Eye (tissue), 1 donor: ENCODE measurements at places on chromosomes 5 and 9.

GRCh38 chr9:36082931-36083330, 46.2 kb downstream of the RECK start:
- DNase-seq, result no peak

DNA sequence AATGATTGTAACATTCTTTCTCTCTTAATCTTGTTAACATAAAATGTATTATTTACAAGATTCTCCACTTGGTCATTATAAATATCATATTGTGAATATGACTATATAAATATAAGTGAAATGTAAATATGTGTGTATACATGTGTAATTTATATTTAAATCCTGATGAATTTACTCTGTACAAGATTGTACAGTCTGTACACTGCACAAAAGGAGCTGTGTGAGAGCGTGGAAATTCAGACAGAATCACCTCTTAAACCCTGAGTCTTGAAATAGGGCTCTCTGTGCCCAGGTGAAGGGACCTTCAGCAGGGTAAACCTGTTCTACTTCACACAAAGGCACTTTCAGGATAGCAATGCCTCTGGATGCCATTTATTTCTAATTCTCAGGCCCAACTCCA, 456.0 kb downstream of the SEMA5A start:
- DNase-seq, result no peak

GRCh38 chr5:139711067-139711905, 63.1 kb downstream of the CXXC5 start:
- DNase-seq, result peak; percentile 91

DNA sequence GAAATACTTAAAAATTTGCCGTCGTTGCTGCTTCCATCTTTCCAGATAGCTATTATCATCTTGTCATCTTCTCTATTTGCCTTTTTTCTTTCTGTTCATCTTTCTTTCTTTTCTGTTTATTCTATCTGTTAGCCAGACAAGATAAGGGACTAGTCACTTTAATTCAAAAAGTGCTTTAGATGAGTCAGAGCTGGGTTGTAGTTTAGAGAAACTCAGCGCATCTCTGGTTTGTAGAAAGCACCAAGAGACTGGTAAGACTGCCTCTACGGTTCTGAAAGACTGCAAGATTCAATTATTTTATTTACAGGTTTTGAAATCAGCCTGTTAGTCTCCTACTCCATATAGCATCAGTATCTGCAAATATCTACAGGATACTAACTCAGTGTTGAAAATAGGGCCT, 562.8 kb upstream of the RIOK2 start:
- DNase-seq, result no peak

DNA sequence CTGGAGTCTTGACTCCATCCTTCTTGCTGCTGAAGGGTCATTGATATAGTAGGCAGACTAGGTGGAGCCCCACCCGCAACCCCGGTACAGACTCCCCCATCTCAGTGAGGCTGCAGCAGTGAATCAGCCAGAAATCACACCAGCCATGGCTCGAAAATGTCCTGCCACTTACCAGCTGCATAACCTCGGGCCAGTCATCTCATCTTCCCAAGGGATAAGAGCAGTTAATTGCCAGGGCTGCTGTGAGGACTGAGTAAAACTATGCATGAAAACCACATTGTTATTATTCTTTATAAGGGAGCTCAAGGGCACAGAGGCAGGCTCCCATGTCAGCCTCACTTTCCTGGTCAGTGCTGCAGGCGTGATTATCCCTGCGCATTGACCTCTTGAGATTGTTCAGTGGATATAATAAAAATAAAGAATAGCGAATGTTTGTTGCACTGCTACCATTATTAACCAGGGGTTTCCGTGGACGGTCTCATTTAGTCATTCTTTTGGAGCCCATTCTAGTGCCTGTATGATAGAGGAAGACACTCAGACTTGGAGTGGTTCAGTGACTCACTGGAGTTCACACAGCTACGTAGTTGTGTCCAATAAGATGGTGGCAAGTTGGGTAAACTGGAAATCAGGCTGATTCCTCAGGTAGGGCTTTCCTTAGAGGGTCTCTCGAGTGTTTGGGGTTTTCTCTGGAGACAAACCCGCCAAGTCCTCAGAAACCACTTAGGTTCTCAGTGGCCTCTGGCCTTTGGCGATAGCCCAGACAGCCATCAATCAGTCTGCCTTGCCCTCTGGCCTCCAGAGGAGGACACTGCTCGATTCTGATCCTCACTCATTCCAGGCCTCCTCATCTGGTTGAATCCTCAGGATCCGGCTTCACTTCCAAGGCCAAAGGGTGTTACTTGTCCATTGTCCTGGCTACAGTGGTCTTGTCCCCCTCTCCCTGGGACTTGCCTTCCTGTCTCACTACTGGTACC, 39.9 kb downstream of the COL15A1 start:
- peak; percentile 36 for DNase-seq

GRCh38 chr5:116402235-116402634, 172.4 kb downstream of the SEMA6A start:
- DNase-seq, result no peak

- DNase-seq, result no peak
Observed at GRCh38 chr9:76257311-76257710, 136.9 kb downstream of the RFK start.

DNA sequence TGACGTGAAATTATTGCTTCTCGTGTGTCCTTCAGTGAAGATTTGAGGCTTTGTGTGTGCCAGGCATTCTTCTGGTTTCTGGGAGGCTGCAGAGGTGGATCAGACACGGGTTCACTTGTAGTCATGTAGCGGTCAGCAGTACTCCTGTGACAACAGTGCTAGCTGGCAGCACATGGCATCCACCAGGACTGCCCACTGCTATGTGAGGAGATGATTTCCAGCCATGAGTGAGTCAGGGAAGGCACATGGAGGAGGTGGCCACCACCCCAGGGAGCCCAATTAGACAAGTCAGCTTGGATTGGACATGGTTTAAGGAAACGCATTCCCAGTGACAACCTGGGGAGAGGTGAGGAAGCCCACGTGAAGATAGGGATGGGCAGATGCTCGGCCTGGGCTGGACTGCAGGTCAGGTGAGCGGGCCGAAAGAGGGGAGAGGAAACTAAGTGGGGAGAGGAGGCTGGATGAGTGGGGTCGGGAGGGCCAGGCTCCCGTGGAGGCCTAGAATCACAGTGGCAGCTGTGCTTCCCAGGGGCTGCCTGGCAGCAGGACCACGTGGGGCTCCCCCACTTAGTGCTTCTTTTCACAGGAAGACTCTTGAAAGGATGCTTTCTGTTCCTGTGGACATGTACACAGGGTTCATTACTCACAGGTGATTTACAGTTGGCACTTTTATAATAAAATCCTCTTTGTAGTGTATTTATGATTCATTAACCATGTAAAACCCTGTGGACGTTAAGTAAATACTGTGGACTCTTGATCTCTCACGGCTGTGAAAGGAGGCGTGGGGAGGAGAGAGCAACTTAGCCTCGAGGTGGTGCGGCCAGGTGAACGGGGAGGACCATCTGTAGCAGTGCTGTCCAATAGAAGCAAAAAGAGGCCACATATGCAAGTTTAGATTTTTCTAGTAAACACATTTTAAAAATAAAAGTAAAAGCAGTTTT, 80.0 kb upstream of the OTULINL start:
- no peak for DNase-seq

DNA sequence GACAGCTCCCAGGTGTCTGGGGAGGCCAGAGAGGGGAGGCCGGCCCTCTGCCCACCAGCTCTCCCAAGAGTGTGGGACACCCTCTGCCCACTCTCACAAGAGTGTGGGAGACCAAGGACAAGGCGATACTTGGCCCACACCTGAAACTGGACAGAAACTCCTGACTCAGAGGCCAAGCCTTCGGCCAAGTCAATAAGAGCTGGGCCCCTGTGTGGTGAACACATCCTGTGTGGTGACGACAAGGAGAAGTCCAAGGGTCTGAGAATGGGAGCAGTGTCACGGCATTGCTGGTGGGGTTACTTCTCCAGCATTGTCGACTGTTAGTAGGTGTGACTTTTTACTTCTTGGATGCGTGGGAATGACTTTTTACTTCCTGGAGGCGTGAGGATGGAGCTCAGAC, 14.6 kb upstream of the F2RL1 start:
- DNase-seq, result no peak

DNA sequence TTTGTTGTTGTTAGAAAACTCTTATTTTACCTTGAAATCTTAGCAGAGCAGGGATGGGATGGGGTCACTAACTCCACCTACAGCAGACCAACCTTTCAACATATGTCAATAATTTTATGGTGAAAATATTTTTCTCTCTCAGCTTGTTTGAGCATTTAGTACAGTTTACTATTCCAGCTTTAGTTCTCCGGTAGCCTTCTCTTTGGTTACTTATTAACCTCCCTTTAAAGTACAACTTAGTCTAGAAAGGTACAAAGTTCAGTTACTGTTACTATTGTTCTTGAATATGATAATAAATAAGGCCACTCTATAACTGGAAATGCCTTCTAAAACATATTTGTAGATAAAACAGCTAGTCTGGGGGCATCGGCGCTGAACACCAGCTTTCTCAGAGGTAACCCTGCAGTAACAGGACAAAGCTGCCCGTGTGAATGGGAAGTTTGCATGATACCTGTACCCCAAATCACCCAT, 233.3 kb downstream of the PCSK1 start:
- no peak for DNase-seq
